H9 (cell line): ENCODE measurements at places on chromosomes 1 and 21.
A peak's percentile ranks its signal among the peaks of the same experiment; 100 is the strongest.

DNA sequence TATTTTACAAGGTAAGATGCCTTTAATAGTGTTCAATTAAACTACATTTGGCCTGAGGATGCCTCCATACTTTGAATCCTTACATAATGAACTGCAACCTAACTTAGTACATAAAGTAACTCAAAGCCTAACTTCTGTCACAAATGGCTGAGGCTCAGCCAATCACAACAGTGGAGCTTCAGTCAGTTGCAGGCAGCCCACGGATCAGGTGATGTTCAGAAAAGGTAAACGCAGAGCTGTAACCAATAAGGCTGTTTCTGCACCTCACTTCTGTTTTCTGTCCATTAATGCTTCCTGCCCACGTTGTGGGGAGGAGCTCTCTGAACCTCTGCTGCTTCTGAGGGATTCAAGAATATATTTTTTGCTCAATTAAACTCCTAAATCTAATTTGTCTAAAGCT is 94.8 kb upstream of the KIAA0040 start:
- DNase-seq: no peak

GRCh38 chr1:202086579-202087350 is 36.0 kb upstream of the GPR37L1 start:
- peak; percentile 66 for DNase-seq

DNA sequence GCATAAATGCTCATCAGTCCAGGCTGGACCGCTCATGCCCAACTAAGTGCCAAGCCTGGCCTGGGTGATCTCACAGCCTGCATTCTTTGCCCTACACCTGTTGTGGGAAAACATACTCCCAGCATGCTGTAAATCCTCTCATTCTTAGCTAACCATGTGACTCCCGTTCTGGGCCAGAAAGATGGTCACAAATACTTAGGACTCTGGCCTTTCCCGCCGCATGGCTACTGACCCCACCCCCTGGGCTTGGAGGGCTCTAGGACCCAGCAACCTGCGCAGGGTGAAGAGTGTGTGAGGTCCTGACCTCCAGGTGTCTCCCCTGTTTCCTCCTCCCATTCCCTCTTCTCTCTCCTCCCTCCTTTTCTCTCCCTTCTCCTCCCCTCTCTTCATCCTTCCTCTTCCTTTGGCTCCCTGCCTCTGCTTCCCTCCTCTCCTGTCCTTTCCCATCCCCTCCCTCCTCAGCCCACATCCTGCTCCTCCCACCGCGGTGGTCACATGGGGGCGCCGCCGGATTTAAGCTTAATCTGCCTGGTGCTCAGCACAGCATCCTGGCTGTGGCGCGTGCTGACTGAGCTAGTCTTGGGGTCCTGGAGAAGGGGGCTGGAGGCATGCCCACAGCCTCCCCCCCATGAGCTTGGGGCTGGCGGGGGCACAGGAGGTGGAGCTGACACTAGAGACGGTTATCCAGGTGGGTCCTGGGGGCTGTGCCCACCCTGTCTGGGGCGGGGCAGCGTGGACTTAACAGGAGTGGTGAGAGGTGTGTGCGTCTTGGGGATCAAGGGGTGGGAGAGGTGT is at the start of gene CROCC:
CROCC (plus strand) TSS at position 541 of the 795 bp plus-strand sequence; CDS start at position 629, 88 bp downstream.
- DNase-seq: peak; percentile 95

DNA sequence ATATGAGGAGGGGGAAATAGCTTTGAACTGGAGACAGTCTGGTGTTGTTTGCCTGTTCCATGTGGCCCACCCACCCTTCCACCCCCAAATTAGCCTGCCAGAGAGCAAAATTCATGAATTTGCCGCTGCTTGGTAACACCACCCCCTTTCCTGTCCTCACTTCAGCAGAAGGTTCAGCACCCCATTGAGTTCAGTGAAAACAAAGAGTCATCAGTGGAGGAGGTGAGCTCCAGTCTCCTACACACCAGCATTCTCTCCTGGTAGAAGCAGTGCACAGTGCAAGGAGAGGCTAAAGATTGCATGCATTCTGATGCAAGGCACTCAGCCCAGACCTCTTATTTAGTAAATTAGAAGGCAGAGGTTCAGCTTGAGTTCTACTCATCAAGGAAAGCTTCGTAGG is 99.7 kb upstream of the DYNLT5 start:
- no peak for DNase-seq

DNA sequence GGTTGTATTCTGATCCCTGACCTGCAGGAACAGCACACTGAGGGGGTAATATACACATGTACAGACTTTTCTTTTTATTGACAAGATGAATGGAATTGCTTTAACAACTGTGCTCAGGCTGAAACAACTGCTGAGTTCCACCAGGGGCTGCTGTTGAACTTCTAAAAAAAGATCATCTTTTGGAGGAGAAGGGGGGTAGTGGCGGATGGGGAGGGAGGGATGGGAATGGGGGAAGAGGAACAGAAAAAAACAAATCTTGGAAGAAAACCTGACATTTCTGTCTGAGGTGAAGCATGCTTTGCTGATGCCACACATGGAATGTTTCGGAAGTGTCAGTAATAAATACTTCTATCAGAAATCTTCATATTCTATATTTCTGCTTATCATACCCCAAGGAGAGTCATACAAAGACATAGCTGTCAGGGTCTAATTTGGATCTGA is 75.0 kb downstream of the RWDD3 start:
- DNase-seq: peak; percentile 43
